ENCODE measurements at places on chromosomes 4 and X.

- no peak for DNase-seq
These were observed 366.2 kb downstream of the FBXW7 start for GRCh38 chr4:152169683-152170082.

DNA sequence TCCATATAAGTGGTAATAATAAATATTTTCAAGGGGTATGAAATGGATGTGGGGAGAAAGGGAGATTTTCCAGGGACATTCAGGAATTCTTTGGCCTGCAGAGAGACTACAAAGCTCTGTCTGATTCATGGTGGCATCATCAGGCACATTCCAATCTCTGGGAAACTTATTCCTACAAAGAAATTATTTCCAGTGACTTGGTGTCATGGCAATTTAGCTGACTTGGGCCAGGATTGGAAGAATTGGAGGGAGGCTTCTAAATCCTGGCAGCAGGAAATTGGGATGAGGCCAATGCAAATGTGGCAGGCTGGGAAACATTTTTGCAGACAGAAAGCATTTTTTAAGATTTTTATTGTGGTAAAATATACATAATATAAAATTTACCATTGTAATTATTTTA lies 204.6 kb downstream of the RTL9 start:
- DNase-seq = no peak

DNA sequence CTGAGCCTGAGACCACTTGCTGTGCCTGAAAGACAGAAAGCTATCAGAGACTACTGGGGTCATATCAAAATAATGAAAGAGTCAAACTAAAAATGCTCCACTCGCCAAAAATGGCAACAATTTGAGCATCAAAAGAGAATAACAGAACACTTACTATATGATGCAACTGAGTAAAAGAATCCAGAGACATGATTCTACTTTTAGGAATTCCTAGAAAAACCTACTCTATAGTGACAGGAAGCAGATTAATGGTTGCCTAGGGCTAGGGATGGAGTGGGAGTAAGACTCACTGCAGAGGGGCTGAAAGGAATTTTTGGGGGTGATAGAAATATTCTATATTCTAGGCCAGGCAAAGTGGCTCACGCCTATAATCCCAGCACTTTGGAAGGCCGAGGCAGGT lies 29.4 kb upstream of the SLAIN2 start:
- no peak for DNase-seq

DNA sequence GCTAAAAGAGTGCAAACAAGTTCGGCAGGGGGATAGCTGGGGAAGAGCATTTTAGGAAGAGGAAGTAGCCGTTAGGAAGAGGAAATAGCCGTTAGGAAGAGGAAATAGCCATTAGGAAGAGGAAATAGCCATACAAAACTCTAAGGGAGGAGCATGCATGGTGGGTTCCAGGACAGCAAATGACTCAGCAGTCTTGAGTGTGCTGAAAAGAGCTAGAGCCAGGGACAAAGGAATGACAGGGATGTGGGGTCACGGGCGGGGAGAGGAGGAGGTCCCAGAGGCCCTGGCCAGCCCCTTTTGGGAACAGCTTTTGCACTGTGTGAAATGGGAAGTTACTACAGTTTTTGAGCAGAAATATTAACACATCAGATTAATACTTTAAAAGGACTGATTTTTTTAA lies 882.6 kb downstream of the TRIML1 start:
- no peak for DNase-seq

DNA sequence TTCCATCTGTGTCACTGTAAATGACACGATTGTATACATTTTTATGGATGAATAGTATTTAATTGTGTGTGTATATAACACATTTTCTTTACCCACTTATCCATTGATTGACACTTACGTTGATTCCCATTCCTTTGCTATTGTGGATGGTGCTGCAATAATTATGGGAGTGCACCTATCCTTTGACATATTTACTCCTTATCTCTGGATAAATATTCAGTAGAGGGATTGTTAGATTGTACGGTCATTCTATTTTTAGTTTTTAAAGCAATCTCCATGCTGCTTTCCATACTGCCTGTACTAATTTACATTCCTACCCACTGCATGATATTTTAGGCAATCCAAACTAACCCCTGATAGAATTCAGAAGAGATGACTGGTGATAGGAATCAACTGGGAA lies 980.1 kb downstream of the FSTL5 start:
- DNase-seq = no peak
